ENCODE measurements at places on chromosomes 2 and 18.

GRCh38 chr2:218799990-218800389 lies 18.0 kb downstream of the CYP27A1 start:
- DNase-seq: no peak

DNA sequence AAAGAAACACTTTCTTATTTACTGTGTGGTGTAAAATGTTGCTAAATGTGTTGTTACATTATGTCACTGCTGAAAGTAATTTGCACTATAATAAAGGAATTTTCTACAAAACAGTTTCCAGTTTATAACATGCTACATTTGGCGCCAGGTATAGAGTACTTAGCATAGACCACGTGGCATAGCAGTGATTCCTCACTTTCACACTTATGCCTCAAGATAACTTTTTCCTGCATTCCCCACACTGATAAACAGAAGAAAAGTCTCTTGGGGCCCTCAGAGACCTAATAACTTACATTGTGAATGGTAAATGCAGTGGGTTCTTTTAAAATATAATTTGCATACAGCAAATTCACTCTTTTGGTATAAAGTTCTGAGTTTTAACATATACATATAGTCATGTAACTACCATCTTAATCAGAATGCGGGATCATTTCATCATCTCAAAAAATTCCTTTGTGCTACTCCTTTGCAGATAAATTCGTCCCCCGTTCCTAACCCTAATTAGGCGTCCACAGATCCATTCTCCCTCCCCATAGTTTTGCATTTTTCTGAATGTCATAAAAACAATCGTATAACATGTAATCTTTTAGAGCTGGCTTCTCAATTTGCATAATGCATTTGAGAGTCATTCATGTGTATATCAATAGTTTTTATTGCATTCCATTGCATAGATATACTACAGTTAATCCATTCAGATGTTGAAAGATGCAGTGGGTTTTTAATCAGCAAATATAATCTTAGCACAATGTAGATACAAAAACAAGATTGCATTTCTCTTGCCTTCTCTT lies 7.5 kb downstream of the LGALSL start:
- DNase-seq: no peak

DNA sequence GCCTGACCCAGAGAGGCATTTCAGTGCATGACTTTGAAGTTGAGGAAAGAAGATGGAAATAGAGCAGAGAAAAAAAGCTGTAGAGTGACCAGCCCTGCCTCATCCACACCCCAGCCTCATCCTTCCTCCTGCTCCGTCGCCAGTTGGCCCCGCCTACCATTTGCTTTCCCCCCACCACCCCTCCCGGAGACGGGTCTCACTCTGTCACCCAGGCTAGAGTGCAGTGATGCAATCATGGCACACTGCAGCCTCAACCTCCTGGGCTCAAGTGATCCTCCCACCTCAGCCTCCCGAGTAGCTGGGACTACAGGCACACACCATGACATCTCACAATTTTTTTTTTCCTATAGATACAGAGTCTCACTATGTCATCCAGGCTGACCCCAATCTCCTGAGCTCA lies 200.8 kb downstream of the EPHA4 start:
- no peak for DNase-seq

- DNase-seq: no peak
These were observed 460.2 kb upstream of the UBE2E3 start for GRCh38 chr2:180520206-180520605.

DNA sequence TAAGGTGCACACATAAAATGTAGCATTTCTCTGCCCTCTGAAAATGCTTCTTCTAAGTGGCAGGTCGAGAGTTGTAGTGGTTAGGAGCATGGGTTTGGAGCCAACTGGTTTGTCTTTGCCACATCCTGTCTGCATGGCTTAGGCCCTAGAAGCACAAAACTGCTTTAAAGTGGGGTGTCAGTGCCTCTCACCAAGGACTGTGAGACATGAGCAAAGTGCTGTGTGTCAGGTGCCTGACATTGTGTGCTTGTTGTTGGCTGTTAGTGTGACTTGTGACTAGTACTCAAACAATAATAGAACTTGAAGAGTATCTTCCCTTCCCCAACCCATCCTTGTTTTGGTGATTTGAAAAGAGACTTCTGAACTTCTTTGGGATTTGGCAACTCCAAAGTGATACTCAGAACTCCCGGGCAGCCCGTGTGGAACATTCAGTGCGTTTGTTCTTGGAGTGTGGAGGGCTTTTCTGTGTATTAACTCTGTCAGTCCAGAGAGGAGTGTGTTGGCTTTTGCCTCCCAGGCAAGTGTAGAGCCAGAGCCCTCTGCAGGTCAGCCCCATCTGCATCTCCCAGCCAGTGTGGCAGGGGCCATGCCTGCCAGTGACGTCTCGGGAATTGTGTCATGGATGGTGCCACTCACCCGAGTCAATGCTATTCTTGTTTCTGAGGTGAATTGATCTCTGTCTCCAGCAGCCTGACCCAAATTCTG lies 5.0 kb downstream of the MGAT5 start:
- no peak for DNase-seq

GRCh38 chr2:234493796-234494195 lies 3.1 kb downstream of the ARL4C start:
- no peak for DNase-seq

- no peak for DNase-seq
These were observed 7.8 kb downstream of the SULT1C4 start for GRCh38 chr2:108385411-108386071.

- DNase-seq: no peak
These were observed 423.3 kb downstream of the SETBP1 start for GRCh38 chr18:45104049-45104395.

DNA sequence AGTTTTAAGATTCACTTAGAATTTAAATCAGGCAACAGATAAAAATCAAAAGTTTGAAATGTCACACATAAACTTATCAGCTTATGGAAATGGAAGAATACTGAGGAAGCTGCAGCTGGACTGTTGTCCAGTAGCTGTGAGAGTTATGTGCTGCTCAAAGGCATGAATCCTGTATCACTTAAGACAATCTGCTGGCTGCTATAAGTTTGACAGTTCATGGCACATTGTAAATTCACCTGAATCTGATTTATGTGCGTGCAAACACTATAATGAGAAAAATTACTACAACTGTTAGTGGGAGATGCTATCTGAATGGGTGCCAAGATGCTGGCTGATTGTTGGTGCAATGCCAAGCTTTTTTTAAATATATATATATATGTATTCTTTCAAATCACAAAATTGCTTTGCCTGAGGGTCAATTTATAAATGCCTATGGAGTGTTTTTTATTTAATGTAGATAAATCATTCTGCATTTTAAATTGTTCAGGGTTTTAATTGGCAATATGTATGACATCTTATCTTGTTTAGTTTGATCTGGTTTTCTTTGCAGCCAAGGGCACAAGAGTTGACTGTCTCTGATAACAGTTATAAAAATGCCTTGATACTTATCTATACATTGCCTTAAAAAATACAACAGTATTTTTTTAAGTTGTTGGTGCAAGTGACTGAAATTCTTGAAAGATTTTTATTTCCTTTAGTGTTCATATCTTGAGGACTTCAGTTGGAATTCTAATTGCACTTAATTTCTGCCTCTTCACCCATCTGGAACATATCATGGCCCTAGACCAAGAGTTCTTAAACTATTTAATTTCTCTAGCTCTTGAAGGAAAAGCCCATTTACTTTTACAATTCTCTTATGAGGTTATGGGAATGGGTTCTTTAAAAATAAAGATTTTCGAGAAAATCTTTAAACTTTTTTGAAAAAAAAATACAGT lies 48.7 kb downstream of the CAVIN2 start:
- DNase-seq: no peak

GRCh38 chr2:219744600-219744999 lies 117.2 kb downstream of the SLC4A3 start:
- no peak for DNase-seq

GRCh38 chr2:79966369-79966768 lies 338.2 kb downstream of the LRRTM1 start:
- DNase-seq: no peak

- DNase-seq: no peak
These were observed 148.0 kb downstream of the LDLRAD4 start for GRCh38 chr18:13366541-13366940.

DNA sequence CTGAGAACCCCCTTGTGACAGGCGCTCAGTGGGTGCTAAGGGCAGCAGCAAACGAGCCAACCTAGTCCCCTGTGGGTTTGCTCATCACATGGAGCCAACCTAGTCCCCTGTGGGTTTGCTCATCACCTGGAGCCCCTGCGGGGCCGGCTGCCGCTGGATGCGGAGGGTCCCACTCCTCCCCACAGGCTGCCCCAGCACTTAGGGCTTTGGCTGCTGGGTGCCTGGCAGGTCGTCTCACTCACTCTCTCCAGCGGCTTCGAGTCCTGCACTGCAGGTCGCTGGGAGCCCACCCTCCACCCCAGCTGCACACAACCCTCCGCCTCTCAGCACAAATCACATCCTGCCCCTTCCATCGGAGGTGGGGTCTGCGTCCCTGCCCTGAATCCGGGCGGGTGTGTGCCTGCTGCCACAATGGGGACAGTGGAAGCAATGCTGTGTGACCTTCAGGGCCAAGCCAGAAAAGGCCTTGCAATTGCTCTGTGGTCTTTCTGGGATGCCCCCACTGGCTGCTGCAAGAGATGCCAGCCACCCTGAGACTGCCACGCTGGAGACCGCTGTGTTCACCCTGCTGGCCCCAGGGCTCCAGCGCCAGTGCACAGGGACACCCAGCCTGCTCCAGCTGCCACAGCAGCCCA lies 248.1 kb upstream of the SALL3 start:
- DNase-seq: peak; percentile 26

DNA sequence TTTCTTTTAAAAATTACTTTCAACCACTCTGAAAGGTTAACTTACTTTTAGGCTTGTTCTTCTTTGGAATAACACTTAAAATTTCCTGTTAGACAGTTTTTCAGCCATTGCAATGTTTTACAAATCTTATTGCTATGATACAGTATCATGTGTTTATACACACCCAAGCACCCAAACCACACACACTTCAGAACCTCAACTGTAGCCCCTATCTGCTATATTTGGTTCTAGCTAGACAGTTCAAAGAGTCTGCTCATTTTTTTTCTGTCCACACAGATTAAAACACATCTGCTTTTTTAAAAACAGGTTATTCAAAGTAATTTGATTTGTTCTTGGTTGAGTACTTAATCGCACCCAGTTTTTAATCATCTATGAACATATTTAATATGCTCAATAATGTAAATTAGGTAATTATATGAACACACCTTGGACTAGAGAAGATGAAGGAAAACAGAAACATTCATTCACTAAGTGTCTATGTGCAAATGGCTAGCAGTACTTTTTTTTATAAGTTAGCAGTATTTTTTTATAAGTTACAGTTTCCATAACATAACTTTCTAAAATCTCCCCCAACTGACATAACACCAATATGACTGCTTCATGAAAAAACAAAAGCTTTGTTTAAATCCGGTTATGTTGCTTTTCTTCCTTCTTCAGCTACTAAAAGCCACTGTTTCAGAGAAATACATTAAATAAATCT lies 17.6 kb downstream of the FBXO11 start:
- no peak for DNase-seq

- no peak for DNase-seq
These were observed 1.5 kb upstream of the GPBAR1 start for GRCh38 chr2:218259099-218259961.

DNA sequence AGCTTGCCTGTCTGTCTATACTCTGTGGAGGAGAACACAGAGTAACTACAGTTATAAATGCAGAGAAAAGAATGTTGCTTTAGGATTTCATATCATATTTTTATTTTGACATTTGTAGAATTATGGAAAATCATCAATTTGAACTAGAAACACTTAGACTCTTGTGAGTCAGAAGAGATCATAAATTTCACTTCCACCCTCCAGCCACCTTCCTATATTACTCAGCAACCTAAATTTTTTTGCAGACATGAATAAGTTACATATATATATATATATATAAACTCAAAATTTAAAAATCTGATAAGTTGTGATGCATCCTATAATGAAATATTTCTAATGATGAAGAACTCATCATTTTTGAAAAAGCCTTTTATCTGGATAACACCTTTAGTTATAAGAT lies 172.3 kb downstream of the PIEZO2 start:
- DNase-seq: no peak

GRCh38 chr18:50405582-50406271 lies 30.9 kb downstream of the SKA1 start:
- DNase-seq: no peak

GRCh38 chr2:109438773-109439389 lies 174.9 kb downstream of the SEPTIN10 start:
- no peak for DNase-seq

- no peak for DNase-seq
These were observed 68.3 kb downstream of the CD28 start for GRCh38 chr2:203774760-203775159.

DNA sequence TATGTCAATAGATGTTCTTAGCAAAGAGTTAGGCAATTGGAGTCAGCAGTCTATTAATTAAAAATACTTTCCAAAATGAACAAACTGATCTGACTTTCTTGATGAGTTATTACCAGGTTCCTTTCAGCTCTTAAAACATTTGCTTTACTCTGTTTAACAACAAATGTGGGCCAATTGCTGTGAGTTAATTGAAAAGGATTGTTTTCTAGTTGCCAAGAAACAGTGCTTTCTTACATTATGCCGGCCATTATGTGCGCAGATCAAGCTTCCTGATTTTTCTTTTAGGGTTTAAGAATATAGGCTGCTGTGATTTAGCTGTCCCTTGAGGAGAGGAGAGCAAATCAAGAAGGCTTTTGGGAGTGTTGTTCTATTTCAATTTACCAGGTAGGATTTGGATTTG lies 50.5 kb upstream of the ITPRID2 start:
- no peak for DNase-seq

DNA sequence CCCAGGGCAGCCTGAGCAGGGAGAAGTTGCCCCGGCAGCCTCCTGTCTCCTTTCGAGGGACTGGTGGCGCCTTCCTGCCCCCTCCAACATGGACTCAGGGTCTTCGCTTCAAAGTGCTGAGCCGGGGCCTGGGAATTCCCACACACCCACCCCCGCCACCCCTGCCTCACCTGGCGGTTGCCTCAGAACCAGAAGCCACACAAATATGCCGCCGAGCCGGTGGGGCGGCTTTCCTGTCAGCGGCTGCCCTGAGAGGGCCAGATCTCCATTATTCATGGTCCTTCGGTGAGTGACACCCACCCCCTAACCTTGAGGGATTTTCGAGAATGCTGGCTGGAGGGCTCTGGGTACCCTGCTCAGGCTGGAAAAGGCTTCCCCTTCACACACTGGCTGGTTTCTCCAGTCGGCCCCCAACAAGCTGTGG lies 71.7 kb downstream of the SMAD7 start:
- DNase-seq: no peak

DNA sequence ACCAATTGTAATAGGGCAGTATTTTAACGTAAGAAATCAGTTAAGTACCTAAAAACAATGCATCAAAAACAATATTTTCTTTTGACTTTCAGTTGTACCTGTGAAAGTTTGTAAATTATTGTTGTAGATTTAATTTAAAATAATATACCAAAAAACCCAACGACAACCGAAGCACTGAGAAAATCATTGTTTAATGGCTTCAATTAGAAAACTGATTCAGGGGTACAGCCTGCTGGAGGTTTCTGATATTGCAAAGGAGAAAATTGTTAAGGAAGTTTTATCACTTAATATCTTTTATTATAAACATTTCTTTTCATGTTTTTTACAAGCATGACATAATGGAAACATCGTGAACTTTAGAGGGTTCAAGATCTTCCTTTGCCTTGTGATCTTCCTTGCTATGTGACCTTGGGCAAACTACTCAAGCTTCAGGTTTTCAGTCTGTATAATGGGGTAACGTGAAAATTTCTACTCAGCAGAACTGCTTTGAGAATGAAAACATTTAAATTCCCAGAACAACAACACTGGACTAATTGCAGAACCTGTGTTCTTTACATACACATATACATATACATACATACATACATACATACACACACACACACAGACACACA lies 76.3 kb upstream of the GLS start:
- DNase-seq: no peak
